ENCODE measurements at places on chromosomes 7 and 10. TPM values are rescaled to one million over a fixed set of nuclear protein-coding genes. Genes with fewer than 3 reads are reported as not detected.

CNPY1 gene
- polyA plus RNA-seq: 0.17 TPM

DOCK4 gene
- polyA plus RNA-seq: 9.4 TPM

SUN3 gene
- polyA plus RNA-seq: not detected

ADGRA1 gene
- polyA plus RNA-seq: 2.9 TPM

CCM2 gene
- 38.3 TPM for polyA plus RNA-seq

- DNase-seq: no peak
Observed at GRCh38 chr7:31260851-31261250, 79.7 kb downstream of the NEUROD6 start.

DNA sequence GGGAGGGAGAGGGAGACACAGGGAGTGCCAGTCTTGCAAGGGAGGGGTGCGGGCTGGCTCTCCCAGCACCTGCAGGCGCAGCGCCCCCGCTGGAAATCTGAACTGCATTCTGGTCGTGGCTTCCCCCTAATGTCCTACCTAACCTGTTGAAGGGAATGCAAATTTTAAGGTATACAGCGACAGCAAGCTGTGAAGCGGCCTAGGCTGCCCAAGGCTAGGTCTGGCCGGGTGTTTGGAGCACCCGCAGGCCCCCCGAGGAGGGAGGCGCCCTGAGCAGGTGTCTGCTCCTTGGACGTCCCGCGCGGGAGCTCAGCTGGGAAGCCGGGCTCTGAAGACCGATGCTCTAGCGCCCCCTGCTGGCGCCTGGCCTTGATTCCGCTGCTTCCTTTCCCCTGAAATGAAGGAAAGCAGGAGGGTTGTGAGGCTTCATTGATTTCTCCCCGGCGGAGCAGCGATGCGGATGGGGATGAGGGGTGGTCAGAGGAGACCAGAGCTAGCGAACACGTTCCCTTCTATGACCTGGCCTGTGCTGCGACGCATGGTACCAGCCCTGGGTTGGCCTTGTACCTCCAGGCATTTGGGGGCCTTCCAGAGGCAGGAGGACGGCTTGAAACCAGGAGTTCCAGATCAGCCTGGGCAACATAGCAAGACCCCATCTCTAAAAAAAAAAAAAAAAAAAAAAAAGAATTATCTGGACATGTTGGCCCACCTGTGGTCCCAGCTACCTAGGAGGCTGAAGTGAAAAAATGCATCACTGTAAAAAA lies 601.3 kb downstream of the GALNT17 start:
- peak; percentile 91 for DNase-seq

GRCh38 chr7:91194841-91195240 lies 69.4 kb upstream of the FZD1 start:
- DNase-seq: no peak

Measured in muscle of arm (tissue), 14 donors.